ENCODE measurements at places on chromosomes 12 and 14. TPM values are rescaled to one million over a fixed set of nuclear protein-coding genes. Genes with fewer than 3 reads are reported as not detected.

GALNT16 gene
- 0.12 TPM for total RNA-seq

VPS33A gene
- 9.0 TPM for total RNA-seq

ST8SIA1 gene
- 1.7 TPM for total RNA-seq

FSCB gene
- total RNA-seq, result not detected

MYRFL gene
- not detected for total RNA-seq

OR11G2 gene
- total RNA-seq, result not detected

ACSM4 gene
- not detected for total RNA-seq

HPD gene
- total RNA-seq, result not detected

ESR2 gene
- total RNA-seq, result 0.12 TPM

DNA sequence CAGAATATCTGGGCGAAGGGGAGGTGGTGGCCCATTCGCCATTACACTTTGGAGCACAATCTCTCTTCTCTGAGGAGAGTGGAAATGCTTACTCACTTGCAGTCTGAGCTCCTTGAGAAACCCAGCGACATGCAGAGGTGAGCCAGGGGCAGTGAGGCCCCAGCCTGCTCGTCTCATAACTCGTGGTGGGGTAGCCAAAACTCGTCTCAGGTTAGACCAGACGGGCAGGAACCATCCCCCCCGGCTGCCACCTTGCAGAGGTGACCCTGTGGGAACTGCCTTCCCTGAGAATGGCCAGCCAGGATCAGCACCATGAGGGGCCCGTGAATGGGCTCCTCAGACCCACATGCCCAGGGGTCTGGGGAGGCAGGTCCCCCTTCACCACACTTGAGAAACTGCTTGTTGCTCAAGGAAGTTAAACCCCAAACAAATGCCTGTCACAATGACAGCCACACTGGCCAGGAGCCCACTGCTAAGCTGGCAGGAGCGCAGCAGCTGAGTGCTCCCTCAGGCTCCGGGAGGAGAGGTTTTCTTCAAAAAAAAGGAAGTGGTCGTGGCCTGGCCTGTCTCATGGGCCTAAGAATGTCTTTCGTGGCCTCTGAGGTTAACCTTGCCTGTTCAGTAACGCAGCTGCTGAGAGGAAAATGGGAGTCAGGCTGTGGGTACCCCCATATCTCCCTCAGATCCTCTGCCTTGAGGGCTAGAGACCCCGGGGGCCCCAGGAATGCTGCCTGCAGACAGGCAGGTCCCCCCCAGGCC, 9.2 kb upstream of the ALDH2 start:
- DNase-seq, result peak; percentile 79

- DNase-seq, result no peak
Measured at GRCh38 chr14:32169191-32169590, 32.7 kb upstream of the RNU6-7 start.

- no peak for DNase-seq
Measured at GRCh38 chr12:106341086-106341877, 16.3 kb upstream of the POLR3B start.

GRCh38 chr14:24315807-24316596, 4.7 kb downstream of the LTB4R start:
- no peak for DNase-seq

DNA sequence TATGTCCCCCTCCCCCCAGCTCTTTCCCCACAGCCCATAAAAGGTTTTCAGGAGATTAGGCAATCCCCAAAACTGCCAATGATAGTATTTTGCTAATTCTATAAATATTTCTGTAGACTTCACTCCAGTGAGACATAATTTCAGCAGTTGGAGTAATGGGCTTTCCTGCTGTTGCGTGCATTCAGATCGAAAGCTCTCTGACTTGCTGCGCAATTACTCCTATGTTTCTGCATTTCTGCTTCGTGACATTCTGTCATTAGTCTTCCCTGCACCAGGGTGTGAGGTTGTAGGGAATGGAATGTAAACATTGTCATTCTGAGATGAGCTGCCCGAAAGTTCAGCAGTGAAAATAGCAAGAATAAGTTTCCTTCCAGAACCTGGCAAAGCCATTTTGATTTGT, 58.2 kb downstream of the SAMD4A start:
- DNase-seq, result peak; percentile 26

DNA sequence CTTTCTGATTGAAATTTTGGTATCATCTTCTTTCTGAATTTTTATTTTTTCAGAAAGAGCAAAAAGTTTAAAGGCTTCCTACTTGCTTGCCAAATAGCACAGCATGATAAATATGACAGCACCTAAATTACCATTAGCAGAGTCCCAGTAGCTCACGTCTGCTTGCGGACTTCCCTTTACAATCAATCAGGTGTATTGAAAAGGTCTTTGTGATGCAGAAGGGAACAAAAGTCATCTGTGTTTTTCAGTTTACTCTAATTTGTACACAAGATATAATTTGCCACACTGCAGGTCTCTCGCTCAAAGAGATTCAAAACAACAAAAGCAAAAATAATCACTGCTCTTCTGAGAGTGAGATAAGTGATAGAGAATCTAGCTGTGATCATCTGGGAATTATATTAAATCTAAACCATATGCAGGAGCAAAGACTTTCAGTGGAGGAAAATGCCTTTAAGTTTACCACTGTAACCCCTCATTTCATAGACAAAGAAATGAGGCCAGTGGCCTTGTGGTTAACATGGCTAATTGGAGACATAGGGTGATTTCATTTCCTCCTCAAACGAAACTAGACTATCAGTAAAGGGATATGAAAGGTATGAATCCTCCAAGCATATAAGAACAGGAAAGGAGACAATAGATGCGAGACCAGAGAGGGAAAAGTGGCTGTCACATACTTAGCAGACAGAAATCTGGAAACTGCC, 240.8 kb upstream of the TMPO start:
- DNase-seq, result no peak

DNA sequence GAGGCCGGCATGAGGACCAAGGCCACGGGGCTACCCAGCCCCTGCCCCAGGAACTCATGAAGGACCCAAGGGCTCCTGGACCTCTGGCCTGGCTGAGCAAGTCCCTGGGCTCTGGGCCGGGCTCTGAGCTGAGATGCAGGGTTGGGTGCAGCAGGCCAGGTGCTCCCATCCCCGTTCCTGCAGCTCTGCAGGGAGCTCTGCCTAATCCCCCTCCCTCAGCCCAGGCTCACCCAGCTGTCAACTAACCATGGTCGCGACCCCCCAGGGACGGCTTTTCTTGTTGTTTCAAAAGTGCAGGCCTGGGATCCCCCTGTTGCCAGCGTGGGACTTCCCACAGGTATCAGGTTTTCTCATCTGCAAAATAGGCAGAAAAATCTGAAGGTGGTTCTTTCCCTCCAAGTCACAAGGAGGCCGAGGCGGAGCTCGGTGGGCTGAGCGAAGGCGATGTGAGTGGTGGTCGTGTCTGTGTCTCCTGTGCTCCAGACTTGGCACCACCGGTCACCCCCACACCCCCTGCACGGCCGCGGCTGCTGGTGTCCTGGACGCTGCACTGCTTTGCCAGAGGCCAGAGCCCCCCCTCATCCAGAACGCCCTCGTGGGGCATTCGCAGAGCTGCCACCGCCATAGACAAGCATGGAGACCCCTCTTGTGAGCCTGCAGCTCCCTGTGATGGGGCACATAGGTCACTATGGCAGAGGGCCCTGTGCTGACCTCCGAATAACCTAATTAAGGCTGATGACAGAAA, 22.5 kb upstream of the GALNT9 start:
- no peak for DNase-seq

DNA sequence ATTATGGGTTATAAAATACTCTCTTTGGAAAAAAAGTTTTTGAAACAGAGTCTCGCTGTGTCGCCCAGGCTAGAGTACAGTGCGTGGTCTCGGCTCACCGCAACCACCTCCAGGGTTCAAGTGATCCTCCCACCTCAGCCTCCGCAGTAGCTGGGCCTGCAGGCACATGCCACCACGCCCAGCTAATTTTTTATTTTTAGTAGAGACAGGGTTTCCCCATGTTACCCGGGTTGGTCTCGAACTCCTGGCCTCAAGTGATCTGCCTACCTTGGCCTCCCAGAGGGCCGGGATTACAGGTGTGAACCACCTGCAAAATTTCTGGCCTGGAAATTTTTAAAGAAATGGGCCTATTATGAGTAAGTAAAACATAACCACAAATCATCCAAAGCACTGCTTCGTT, 3.8 kb downstream of the USP15 start:
- DNase-seq, result no peak

GRCh38 chr12:123036466-123037285, 56.2 kb downstream of the ARL6IP4 start:
- no peak for DNase-seq

- no peak for DNase-seq
Measured at GRCh38 chr14:92513966-92514843, 624 bp downstream of the RIN3 start.

DNA sequence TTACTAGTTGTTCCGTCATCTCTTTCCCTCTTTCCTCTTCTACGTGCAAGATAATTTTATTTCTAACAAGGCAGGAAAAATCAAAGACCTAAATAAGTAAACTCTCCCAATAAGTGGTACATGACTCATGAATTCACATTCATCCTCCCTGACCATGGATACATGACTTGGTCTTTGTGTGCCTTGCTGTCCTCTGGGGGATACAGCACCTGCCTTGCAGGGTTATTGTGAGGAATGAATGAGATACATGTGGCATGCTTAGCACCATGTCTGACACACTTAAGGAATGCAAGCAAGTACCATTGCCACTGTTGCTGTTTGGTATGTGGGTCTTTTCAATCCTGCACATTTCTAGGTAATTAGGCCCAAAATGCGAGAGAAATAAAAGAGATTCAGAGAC, 208.4 kb downstream of the DPF3 start:
- DNase-seq, result no peak

GRCh38 chr12:40240779-40241178, 16.0 kb downstream of the LRRK2 start:
- no peak for DNase-seq

- DNase-seq, result peak; percentile 36
Measured at GRCh38 chr14:53389202-53389601, 236.1 kb upstream of the DDHD1 start.

DNA sequence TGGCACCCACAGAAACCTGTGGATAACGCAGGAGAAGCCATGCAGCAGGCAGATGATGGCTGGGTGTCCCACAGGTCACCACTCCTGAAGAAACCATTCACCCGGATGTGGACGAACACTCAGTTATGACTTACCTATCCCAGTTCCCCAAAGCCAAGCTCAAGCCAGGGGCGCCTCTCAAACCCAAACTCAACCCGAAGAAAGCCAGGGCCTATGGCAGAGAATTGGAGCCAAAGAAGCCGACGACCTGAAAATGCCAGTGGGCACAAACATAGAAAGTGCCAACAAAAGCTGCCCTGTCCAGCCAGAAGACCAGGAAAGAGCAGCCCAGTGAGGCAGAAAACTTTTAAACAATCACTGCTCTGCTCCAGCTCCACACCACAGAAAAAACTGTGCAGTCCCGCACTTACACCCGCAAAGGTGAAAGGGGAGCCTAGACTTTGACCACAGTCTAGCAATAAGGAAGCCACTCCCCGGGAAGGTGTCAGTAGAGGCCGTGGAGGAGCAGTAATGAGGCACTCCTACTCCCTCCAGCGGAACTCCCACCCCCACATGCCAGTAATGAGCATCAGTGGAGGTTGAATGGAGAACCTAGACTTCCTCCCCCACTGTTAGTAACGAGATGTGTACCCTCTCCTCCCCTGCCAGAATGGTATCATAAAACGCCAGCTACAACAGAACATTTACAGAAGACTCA, 6.0 kb upstream of the ACVRL1 start:
- DNase-seq, result no peak

DNA sequence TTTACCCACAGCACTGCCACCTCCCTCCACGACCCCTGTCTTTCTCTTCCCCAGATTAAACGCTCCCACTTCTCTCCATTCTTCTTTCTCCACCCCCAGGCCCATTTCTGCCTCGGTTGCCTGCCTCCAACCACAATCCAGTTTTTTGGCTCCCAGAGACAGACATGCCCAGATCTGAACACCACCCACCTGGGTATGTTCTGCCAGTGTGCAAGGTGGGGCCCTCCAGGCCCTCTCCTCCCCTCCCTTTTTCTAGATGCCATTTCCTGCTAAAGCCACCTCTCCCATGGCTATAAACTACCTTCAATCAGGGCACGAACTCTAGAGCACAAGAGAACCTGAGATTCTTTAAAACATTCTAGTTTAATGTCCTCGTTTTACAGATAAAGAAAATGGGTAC, 63.3 kb downstream of the IRF2BPL start:
- DNase-seq, result no peak

GRCh38 chr12:27081668-27082111, 688 bp downstream of the C12orf71 start:
- peak; percentile 28 for DNase-seq

DNA sequence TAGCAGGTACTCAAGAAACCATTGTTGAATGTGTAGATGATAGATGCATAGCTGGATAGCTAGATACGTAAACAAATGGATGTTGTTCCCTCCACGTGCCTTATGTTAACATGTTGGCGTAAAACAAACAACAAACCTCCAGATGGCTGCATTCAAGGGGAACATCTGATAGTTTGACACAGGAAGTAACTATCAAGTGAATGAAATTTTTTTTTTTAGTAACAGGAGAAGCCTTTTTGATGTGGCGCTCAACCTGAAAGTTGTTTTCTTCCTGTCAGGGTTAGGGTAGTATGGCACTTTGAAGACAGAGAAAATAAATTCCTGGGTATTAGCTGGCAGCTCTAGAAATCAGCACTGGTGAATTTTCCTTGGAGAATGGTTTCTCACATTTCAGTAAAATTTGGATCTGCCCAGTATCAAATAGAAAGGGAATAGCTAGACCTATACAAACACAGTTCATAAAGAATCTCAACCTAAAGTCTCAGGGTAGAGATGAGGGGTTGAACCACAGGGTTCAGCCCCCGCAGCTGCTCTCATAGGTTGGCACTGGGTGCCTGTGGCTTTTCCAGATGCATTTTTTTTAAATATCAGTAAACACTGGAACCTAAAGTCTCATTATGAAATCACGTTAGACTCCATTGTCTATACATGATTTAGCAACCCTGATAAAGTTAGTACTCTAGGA, 18.8 kb upstream of the RAP1B start:
- no peak for DNase-seq

DNA sequence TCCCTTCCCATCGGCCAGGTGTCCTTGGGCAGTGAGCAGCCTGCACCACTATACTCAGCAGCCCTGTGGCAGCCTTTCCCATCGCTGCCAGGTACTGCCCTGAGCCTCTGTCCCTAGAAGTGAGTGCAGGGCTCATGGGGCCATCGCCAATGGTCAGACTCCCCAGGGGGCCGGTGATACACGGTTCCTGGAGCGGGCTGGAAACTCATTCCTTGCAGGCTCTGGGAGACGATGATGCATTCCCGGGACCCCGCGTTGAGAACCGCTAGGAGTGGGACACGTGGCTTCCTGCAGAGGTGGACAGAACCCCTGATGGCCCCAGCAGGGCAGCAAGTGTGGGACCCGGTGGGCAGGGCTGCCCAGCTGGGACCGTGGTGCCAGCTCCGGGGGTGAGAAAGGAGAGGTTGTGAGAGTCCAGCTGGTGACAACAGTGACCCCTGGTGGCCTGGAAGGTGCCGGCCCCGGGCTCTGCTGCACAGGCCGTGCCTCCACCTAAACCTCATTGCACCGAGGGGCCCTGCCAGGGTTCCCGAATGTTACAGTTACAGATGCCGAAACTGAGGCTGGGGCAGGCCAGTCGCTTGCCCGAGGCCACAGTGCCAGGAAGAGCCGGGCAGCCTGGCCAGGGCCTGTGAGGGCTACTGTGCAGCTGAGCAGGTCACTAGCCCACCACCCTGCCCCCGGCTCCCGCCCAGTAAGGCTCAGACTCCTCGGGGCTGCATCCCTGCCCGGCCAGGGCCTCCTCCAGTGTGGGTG, 33.8 kb downstream of the FBRSL1 start:
- peak; percentile 41 for DNase-seq
